NT2/D1 (cell line): ENCODE measurements at places on chromosomes 6 and 20.

GRCh38 chr6:40611912-40612311, 24.7 kb upstream of the LRFN2 start:
- DNase-seq, result no peak

DNA sequence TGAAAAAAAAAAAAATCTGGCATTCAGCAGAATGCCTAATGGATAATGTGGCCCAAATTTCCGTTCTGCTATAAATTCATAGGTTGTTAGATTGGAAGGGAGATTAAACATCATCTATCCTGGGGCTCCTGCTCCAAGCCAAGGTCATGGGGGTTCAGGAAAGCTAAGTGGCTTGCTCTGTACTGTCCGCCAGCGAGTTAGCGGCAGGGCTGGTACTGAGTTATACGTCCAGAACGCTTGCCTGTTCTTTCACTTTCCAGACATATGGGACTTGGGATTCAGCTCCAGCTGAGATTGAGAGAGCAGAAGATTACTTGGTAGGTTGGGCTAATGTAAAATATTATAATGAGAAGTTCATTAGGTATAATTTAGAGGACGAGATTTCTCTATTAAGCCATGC, 858 bp downstream of the RWDD1 start:
- DNase-seq, result no peak

GRCh38 chr6:168884050-168884645, 369.5 kb downstream of the THBS2 start:
- no peak for DNase-seq

DNA sequence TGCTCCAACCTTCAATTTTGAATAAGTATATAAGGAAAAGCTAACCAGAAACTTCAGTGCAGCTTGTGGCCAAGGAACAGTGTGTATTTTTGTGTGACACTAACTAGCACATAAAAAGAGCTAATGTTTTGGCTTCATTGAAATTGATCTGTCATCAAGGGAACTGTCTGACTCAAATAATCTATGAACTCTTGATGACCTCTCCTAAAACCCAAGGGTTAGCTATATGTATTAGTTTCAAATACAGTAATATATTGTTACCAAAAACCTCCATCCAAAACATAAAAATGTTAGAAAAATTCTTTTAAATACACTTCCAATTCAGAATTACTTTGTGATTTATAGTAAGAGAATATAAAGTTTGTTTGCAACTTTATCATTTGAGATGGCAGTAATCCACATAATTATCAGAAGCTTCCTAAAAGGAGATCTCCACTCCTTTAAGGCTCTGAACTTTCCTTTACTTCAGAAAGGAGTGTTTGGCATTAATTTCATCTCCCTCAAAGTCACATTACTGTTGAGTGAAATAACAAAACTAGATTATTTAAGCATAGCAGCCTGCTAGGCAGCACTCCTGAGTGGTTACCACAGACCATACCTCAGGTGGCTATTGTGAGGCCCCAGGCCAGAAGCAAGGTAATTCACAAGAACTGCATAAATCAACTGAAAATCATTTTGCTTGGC, 46.3 kb upstream of the HSF2 start:
- DNase-seq, result no peak

GRCh38 chr20:2238601-2239000, 57.2 kb upstream of the TGM3 start:
- no peak for DNase-seq

DNA sequence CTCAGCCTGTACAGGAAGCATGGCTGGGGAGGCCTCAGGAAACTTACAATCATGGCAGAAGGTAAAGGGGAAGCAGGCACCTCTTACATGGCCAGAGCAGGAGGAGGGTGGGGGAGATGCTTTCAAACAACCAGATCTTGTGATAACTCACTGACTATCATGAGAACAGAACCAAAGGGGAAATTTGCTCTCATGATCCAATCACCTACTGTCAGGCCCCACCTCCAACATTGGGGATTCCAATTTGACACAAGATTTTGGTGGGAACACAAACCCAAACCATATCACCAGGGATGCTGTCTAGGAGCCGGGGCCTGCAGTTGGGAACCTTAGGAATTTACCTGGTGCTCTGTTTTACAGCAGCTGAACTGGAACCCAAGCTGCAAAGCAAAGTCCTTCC, 191.1 kb upstream of the CITED2 start:
- DNase-seq, result no peak

DNA sequence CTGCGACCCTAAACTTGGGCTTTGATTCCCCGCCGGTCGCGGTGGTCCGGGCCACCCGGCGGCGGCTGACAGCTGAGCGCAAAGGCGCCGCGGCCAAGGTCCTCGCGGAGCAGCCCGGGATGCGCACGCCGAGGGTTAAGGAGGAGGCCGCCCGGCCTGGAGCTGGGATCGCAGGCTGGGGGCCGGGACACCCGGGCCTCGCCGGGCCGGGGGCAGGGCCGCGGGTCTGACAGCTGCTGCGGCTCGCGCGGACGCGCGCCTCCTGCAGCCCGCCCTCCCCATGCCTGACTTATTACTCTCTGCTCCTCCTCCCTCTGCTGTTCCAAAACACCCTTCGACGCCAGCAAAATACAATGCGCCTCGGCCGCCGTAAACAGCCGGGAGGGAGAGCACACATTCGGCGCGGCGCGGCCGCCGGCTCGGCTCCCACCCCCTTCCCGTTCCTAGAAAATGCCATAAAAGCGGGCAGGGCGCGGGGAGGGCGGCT, 746 bp downstream of the BACH2 start:
- DNase-seq, result no peak

DNA sequence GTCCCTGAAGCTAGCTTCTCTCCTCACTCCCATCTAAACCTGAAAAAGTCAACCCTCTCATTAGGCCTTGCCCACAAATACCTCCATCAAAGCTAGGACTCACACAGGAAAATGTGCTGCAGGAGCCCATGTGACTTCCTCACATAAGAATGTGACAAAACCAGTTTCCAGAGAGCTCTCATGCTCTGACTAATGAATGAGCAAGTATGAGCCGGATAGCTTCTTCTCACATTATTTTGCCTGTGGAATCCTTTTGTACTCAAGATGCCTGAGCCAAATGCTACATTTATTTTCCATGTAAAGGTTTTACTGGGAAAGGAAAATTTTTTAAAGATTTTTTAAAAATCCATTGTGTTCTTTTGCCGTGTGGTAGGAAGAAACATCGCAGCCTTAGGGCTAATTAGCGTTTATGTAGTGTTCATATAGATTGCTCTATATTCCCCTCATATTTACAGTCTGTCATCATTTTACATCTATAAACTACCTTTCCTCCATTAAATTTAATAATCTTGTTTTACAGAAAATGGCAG, 68.6 kb upstream of the CCN6 start:
- no peak for DNase-seq

DNA sequence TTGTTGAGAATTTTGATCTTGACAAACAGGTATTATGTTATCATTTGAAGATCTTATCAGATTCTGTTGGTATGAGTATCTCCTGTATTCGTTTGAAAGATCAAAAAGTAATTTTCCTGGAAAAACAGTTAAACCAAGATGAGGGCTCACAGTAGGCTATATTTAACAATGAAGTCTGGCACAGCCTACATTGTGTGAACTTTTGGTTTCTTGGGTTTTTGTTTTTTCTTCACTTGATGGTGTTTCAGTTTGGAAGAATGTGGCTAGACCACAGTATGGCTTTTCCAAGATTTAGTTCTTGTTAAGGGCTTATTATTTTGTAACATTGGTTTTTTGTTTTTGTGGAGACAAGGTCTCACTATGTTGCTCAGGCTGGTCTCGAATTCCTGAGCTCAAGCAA, 306.4 kb downstream of the CDKAL1 start:
- no peak for DNase-seq

GRCh38 chr20:15005300-15005986, 668.0 kb upstream of the FLRT3 start:
- no peak for DNase-seq

GRCh38 chr6:89308525-89309395, 6.3 kb downstream of the GABRR2 start:
- no peak for DNase-seq

GRCh38 chr20:30286157-30286556, 971.3 kb upstream of the DEFB115 start:
- no peak for DNase-seq

- no peak for DNase-seq
These were observed 135.5 kb downstream of the CDKAL1 start for GRCh38 chr6:20669571-20670314.

DNA sequence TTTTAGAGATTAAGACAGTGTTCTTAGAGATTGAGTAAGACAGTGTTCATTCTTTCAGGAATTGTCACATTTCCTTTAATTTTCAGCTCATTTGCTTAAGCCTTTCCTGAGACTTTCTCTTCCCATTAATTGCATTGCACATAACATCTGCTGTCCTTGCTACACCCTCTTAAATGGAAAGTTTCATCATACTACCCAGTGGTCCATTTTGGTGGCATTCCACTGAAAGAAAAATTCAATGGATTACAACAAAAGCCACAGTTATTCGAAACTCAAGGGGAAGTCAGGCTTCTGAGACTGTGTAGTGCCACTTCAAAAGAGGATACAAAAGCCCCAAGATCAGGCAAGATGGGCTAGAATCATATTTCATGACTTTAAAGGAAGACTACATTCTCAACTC, 64.0 kb downstream of the RSPO3 start:
- DNase-seq, result no peak

DNA sequence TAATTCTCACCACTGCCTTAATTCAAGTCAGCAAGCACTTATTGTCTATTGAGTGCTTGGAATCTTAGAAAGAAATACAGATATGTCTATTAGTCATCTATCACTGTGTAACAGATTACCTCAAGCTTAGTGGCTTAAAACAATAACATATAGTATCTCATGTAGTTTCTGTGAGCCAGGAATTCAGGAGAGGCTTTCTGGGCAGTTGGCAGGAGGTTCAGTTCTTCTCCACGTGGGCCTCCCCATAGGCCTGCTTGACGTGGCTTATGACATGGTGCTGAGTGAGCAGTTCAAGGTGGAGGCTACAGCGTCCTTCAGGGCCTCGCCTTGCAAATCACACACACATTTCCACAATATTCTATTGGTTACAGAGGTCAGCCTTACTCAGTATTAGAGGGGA, 69.7 kb downstream of the DTD1 start:
- no peak for DNase-seq

DNA sequence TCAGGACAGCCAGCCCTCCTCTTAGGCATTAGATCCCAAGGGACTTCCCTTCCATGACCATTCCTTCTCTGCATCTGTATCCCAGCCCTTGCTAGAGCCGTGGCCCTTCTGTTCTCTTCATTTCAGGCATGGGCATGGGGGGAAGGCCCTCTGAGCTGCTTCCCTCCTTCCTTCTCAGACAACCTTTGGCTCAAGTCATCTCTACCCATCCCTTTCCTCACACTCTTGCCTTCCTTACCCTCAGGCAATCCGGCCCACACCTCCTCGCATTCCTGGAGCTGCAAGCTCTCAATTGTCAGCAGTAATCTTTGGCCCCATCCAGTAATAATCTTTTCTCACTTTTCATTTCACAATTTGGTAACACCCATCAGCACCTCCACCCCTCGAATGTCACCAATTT, 426.9 kb upstream of the JARID2 start:
- no peak for DNase-seq

DNA sequence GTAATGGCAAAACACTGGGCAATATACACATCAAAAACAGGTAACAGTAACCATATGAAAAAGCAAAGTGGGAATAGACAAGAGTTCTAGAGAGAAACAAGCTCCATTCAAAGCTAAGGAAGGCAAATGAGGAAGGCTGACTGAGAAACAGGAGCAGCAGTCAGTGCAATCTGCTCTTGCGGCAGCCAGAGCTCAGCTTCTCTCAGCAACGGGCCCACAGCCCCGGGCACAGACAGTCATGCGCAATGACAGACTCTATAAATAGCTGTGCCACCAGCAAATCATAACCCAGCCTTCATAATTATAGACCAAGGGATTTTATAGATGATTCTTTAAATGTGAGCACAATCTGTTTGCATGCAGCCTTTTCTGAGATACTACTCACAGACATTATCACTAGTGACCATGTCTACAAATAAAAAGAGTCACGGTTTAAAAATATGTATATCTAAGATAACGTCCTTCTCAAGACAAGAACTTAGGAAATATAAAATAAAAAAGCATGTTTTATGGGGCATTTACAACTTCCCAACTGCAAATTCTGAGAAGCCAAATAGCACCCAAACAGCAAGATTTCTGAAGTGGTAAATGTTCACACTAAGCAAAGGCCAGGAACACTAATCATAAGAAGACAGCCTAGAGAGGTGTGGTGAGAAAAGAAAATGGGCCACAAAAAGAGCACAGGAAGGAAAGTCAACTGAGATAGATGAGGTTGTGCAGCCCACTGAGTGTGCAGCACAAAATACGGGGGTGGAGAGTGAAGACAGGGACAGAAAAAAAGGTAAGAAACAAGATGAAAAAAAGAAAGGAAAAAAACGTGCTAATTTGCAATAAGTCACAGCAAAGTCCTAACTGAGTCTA, 39.9 kb upstream of the BEND6 start:
- no peak for DNase-seq

GRCh38 chr20:37976887-37977286, 56.4 kb downstream of the TTI1 start:
- no peak for DNase-seq

GRCh38 chr6:29976253-29976587, 33.9 kb downstream of the HLA-A start:
- no peak for DNase-seq

GRCh38 chr20:1934721-1935573, 39.7 kb downstream of the SIRPA start:
- no peak for DNase-seq

GRCh38 chr6:43250992-43251373, 7.7 kb downstream of the TTBK1 start:
- no peak for DNase-seq
